ENCODE measurements at places on chromosomes 2 and 18.

- no peak for DNase-seq
These were observed 182.5 kb upstream of the LINC00305 start for GRCh38 chr18:64331419-64331818.

GRCh38 chr18:26780520-26781325 lies 84.8 kb downstream of the AQP4 start:
- no peak for DNase-seq

DNA sequence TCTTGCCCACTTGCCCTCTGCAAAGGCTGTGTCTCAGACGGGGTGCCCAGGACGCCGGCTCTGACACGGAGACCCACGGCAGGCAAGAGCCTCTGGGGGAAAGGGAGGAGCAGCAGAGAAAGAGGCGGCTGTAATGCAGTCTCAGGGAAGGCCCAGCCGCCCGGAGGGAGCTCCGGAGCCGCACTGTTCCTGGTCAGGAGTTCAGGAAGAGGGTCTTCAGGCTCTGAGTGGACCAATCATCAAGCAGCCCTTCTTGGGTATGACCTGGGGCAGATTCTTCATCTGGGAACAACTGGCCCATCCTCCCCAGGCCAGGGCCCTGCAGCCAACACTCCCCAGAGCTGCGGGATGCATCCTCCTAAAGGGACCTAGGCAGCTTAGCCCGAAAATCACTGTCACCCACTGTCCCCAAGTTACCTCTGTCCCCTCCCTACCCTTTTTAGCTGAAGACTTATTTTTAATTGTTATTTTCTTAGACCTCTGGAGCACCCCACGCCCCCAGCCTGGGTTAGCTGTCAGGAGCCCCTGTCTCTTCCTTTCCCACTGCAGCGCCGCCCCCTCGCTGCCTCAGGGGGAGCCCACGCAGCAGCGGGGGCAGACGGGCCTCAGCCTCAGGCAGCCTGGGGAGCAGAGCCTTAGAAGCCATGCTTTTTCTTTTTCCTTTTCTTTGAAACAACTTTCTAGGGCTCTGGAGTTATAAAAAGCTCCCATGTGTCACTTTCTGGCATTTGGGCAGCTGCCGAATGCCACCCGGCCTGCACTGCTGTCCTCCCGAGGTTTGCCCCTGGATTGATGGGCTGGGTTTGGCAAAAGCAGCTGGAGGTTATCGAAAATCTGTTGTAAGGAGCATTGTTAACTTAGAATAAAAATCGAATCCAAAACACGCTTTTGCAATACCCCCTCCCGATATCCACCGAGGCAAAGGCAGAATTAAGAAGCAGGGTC lies 644 bp upstream of the NEU2 start:
- no peak for DNase-seq

DNA sequence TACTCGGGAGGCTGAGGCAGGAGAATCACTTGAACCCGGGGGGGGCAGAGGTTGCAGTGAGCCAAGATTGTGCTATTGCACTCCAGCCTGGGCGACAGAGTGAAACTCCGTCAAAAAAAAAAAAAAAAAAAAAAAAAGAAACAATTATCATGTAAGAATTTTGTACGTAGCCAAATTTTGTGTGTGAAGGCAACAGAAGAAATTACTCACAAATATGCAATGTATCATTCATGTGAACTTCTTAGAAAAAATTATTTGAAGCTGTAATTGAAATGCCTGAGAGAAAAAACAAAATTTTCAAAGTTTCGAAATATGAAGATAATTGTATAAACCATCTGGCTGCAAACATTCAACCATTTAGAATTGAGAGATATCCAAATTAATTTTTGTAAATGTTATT lies 204.8 kb upstream of the PARD3B start:
- DNase-seq, result no peak

GRCh38 chr2:138444411-138444810 lies 57.2 kb upstream of the SPOPL start:
- no peak for DNase-seq

DNA sequence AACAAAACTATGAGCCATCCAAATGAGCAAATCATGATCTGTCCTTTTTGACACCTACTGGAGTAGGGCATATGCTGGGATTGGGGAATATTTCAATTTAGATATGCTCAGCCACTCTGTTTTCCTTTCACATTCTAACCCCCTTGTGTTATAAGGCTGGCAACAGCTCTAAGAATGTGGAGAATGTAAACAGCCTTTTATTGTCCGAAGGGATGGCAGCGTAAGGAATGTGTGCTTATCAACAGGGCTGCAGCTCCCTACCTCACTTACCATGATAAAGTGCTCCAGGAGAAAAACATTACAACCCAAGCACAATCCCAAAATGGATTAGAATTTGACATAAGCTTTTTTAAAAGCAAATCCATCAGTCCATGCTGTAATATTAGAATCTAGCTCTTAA lies 2.2 kb downstream of the NXPH2 start:
- no peak for DNase-seq

Data from AG04449 (cell line).